ENCODE measurements at places on chromosomes 3 and 15. TPM values are rescaled to one million over a fixed set of nuclear protein-coding genes. Genes with fewer than 3 reads are reported as not detected.
A peak's percentile ranks its signal among the peaks of the same experiment; 100 is the strongest.

Gene PTPN9
- 26.7 TPM for total RNA-seq

DNA sequence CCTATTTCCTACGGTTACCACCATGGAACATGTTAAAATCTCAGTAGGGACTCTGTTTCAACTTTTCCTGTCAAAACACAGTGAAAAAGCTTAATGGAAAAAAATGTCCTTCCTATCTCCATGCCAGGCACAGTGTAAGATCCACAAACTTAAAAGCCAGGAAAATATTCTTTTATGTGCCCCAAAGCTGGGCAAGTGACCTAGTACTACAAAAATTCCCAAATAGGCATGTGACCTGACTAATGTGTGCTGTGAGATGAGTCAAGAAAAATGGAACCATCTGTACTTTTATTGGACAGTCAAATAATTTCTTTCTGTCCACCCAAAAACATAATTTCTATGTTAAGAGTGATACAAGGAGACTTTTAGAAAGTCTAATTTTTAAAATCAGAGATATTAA, 406.0 kb downstream of the ZBTB20 start:
- no peak overlapping the region for H3K27ac ChIP-seq
- no peak overlapping the region for H3K4me3 ChIP-seq
- H3K36me3 ChIP-seq, result no peaks in the 10 kb centered on the region

DNA sequence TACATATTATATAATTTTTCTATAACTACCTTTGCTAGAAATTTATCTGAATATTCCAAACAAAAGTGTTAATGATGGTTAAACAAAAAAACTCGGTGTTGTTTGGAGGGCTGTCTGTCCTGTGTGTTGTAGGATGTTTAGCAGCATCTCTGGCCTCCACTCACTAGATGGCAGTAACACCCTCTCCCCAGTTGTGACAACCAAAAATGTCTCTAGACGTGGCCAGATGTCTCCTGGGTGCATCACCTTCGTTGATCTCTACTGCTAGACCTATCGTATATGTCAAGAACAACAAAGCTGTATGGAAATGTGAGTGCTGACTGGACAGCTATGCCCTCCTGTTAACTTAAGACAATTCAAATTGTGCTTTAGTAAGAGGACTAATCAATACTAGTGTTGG, 14.1 kb downstream of the ANKRD34C start:
- no peak overlapping the region for H3K27ac ChIP-seq
- no peaks in the 10 kb centered on the region for H3K4me1 ChIP-seq
- no peaks in the 10 kb centered on the region for H3K36me3 ChIP-seq
- peaks cover 54% of the 10 kb centered on the region for H3K27me3 ChIP-seq
- DNase-seq, result no peak
- H3K4me3 ChIP-seq, result no peak overlapping the region

- peaks cover 43% of the 10 kb centered on the region for H3K4me1 ChIP-seq
- H3K27me3 ChIP-seq, result no peaks in the 10 kb centered on the region
- peak overlapping the region; percentile 81 for H3K27ac ChIP-seq
Observed at GRCh38 chr3:129360171-129360611, 68.2 kb downstream of the EFCAB12 start.

DNA sequence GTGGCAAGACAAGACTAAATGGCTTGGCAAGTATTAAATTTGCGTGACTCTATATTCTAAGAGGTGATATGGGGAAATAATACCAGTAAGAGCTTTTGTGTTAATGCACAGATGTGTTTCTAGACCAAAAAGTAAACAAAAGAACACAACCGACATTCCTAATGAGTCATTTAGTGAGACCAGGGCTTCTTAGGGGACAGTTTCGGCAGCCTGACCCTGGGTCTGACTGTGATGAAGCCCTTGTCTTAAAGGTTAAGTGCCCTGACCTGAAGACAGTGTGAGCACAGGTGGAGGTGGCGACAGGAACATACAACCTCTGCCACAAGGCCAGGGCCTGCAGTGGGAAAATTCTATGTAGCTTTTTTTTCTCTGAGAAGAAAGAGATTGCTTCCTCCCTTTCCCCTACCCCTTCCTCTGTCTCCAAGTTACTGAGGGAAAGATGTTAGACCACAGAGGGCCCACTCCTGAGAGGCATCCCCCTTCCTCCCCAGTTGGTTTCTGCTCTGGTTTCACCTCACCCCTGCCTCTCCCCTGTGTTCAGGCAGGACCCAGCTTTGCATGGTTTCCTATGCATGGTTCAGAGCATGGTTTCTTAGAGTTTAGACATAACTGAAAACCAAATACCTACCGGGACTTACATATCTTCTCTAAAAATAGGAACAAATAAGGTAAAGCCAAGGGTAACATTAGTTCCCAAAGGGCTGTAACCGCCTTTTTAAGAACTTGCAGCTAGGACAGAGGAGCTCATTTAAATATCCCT, 24.8 kb upstream of the CMTM7 start:
- no peaks in the 10 kb centered on the region for H3K27me3 ChIP-seq
- H3K4me3 ChIP-seq, result no peak overlapping the region
- H3K27ac ChIP-seq, result peak overlapping the region; percentile 63
- peak; percentile 21 for DNase-seq

DNA sequence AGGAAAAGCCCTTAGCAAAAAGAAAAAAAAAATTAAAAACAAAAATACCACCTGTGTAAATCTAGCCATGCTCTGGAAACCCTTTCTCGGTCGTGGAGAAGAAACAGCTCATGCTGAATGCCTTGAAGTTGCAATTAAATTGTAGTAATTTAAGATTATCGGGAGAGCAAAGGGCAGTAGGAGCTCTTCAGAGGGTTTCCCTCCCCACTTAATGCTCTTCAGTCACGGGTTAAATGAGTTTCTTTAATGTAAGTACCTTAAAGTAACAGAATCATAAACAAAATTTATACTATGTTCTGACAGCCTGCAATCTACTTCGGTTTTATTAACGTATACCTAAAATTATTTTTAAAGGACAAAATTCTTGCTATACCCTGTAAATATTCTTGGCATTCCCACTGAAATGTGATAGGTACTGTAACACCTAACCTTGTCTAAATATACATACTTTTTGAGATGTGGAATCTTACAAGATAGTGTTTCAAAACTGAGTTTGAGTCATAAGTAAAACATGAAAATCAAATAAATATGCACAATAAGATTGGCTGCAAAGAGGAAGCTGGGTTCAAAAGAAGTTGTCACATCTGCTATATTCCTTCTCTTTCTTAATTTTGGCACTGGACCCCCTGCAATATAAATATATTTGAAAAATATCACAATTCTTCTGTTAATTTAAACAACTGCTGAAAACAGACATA, 5.3 kb downstream of the FOXP1 start:
- H3K36me3 ChIP-seq, result no peaks in the 10 kb centered on the region
- H3K27ac ChIP-seq, result no peak overlapping the region
- H3K4me1 ChIP-seq, result peaks cover 36% of the 10 kb centered on the region
- DNase-seq, result no peak
- H3K27me3 ChIP-seq, result no peaks in the 10 kb centered on the region

- H3K27ac ChIP-seq, result no peak overlapping the region
- peaks cover 14% of the 10 kb centered on the region for H3K4me1 ChIP-seq
- no peak overlapping the region for H3K4me3 ChIP-seq
- H3K36me3 ChIP-seq, result no peaks in the 10 kb centered on the region
- peaks cover under 1% of the 10 kb centered on the region for H3K27me3 ChIP-seq
Observed at GRCh38 chr15:51332206-51333147, 5.9 kb downstream of the CYP19A1 start.

Gene LMAN1L
- total RNA-seq, result not detected

DNA sequence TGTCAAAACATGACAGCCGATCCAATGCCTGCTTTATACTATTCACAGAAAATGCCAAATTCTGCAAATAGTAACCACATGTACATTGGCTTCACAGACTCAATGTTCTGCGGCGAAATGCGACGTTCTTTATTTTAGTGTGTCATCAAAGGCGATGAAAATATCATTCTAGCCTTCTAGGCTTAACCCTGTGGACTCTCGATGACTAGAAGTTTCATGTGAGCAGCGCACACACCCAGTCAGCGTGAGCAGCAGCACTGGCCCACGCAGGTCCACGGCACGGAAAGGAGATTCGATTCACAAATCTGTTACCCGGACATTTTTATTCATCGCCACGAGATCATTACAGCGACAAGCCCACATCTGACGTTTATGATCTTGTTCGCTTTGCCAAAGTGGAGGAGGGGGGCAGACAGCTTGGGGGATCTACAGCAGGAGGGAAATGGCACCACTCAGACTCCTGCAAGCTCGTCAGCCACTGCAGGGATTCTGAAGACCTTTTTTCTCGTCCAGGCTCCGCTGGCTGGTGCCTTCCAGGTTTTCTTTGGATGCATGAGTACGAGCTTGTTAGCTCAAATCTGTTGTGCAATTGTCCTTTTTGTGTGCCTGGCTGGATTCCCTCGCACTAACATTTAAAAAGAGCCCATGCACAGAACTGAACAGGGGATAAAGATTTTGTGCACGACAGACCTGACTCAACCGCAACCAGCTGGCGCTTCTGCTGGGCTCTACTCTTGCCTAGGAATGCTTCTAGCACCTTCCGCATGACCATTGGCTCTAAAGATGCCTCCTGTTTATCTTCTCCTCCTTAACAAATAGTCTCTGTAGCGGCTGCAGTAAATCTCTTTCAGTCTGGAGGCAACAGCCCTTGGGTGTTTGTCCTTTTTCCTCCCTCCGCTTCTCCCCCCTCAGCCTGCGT, 938.4 kb downstream of the MCTP2 start:
- peak overlapping the region; percentile 65 for H3K27ac ChIP-seq
- no peaks in the 10 kb centered on the region for H3K27me3 ChIP-seq
- H3K4me3 ChIP-seq, result no peak overlapping the region

Gene SYNPR
- total RNA-seq, result 0.36 TPM

DNA sequence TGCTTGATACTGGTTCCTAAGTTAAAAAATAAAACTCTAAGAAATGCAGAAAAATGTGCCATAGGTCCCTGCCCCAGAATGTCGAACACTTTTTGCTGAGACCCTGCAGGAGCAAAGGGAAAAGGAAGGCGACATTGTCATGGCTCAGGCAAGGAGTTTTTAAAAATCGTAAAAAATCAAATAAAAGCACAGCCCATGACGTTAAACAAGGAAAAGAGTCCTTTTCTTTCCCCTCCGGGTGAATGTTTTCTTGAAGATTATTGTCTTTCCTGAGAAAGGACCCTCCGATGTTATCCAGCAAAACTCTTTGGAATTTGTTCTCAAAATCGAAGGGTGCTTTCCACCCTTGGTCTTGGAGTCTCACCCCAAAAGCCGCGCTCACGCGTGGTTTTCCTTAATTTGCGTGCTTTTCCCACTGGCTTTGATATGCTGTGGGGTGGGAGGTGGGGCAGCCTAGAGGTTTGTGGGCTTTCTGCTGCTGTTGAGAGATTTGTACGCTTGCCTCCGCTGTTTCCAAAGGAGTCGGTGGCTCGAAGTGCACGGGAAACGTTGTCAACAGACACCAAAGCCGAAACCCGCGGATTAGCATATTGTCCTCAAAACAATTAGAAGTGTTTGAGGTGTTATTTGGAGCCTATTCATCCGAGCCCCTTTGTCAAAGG, 2.9 kb downstream of the SOX14 start:
- DNase-seq, result no peak
- H3K27me3 ChIP-seq, result peaks cover 100% of the 10 kb centered on the region
- no peak overlapping the region for H3K27ac ChIP-seq
- peaks cover 15% of the 10 kb centered on the region for H3K4me1 ChIP-seq

Measured in cardiac muscle cell (in vitro differentiated cells and primary cell).